ENCODE measurements at places on chromosomes 2 and 18.
A peak's percentile ranks its signal among the peaks of the same experiment; 100 is the strongest.

GRCh38 chr18:57267368-57267925 lies 84.9 kb upstream of the ST8SIA3 start:
- no peak for DNase-seq

DNA sequence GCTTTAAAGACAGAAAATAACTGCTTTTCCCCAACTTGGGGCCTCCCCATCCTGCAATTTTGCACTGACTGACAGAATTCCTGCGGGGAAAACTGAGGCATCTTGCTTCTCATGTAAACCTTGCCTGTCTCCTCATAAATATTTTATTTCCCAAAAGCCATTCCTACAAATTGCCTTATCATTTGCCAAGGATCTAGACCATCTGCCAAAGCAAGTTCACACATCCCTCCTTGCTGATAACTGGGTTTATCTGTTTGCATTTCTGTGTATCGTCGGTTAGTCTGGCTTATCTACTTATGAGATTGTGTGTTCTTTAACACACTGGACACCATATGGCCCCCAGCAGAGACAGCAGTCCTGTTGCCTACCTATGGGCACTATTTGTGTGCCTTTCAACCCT lies 3.0 kb upstream of the CNGA3 start:
- no peak for DNase-seq

- DNase-seq: no peak
Measured at GRCh38 chr2:187129306-187129705, 280.3 kb upstream of the ZSWIM2 start.

DNA sequence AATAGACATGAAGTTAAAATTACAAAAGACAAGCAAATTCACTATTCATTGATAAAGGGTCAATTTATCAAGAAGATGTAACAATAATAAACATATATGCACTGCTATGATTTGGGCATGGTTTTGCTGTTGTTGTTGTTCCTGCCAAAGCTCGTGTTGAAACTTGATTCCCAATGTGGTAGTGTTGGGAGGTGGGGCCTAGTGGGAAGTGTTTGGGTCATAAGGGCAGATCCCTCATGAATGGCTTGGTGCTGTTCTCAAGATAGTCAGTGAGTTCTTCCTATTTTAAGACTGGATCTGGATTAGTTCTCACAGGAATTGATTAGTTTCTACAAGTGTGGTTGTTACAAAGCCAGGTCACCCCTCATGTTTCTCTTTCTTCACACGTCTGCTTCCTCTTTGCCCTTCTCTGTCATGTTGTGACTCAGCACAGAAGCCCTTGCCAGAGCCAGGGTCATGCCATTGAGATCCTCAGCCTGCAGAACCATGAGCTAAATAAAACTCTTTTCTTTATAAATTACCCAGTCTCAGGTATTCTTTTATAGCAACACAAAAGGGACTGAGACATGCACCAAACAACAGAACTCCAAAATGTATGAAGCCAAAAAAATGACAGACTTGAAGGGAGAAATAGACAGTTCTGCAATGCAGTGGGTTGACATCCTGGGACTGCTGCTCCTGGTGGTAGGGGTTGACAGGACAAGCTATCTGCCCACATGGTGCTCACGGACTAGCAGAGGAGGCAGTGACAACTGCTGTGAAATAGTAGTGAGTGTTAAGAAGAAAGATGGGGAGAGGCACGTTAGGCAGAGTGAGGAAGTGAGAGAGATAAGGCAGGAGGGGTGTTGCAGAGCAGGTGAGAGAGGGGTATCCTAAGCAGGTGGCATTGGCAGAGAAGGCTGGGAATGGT lies 18.6 kb upstream of the SKA1 start:
- no peak for DNase-seq

GRCh38 chr2:173354582-173355131 lies at the start of gene CDCA7:
TSS of gene CDCA7 (plus strand) at chr2:173354872. CDS start at chr2:173354964, 92 bp downstream.
- peak; percentile 38 for DNase-seq

DNA sequence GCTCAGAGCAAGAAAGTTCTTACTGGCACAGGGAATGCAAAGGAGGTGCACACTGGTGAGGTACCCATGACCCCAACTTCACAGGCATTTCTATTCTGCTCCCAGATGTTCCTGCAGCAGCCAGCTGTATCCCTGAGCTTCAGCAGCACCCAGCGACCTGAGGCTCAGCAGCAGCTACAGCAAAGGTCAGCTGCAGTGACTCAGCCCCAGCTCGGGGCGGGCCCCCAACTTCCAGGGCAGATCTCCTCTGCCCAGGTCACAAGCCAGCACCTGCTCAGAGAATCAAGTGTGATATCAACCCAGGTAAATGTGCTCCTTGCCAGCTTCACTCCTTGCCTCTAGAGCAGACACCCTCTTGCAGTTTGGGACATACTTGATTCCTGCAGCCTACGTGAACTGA lies 14.1 kb upstream of the RPL31 start:
- no peak for DNase-seq

- peak; percentile 57 for DNase-seq
Measured at GRCh38 chr2:170235860-170236679, 58.1 kb downstream of the MYO3B start.

DNA sequence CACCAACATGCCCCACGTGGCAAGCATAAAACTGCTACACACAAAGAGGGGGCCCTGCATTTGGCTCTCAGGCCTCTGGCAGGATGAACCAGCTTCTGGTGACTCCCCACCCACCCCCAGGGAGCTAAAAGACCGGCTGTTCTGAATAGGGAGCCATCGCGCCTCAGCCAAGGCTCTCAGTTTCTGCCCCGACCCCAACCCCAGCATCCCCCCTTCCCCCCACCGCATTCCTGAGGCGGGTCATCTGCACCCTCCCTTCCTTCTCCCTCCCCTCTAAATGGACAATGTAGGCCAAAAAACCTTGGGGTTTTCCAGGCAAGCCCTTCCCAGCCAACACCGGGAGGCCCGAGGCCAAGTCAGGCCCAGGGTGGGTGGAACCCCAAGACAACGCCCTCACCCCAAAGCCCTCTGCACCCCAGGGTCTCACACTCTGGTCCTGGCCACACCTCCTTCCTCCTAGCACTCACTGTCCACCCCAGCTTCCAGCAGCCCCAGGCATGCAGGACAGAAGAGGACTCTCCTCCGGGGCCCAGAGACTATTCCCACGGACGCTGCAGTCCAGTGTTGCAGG lies 5.7 kb downstream of the CYP26B1 start:
- DNase-seq: no peak

DNA sequence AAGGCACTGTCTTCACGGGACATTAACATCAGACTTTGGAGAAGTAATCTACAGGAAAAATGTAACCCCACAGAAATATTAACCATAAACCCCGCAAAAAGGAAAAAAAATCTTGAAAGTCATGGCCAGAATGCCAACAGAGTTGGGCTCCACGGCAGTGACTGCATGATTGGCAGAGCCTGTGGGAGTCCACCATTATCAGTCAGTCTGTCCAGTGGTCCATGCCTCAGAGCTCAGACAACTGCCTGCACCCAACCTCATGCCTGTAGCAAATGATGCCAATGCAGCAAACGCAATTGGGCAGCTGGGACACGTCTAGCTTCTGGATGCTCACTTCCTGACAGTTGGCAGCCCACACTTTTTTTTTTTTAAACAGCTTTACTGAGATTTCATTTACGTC lies 5.1 kb upstream of the PPIG start:
- no peak for DNase-seq

DNA sequence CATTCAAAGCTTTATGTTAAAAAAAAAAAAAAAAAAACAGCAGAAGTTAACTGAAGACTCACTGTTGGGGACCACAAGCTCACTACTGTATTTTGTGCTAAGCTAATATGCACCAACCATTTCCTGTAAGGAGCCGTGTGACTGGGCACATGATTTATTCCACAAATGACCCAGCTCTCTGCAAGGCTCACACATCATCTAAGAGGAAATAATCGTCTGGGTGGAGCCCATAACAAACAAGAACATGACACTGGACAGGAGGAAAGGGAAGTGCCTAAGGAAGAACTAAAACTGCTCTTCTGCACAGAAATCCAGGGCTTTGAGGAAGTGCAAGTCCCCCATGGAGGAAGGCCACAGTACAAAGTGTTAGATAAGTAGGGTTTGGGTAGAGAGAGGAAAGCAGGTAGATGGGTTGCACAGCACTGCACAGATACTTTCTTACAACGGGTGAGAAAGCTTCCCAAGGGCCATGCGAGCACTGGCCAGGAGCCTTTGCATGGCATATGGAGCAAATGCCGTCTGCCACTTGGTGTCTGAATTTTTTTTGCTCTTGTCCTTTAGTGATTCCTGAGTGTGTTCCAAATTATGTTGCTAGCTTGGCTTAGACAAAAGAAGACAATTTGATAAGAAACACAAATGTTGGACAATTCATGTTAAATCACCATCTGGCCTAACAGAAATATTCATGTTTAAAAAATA lies 24.4 kb downstream of the NFE2L2 start:
- peak; percentile 67 for DNase-seq

DNA sequence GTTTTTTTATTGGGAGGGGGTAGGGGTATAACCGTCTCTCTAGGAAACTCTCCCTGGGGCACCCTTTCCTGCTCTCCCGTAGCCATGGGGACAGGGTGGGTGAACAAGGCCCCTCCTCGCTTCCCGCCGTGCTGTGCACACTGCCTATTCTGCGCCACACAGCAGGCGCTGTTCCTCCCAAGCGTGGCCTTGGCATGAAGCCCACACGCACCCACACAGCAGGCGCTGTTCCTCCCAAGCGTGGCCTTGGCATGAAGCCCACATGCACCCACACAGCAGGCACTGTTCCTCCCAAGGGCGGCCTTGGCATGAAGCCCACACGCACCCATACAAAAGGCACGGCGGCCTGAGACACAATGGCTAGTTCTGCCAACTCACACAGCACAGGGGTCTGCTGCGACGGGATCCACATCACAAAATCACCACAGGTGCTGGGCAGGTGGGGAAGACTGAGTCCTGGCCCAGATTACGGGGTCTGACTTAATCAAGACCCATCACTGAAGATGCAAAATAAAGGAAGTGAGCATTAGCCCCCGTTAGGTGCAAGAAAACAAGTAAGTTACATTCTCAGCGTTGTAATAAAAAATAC lies 46.6 kb upstream of the TPO start:
- no peak for DNase-seq

GRCh38 chr18:50301074-50301473 lies 13.6 kb upstream of the CXXC1 start:
- DNase-seq: no peak

GRCh38 chr18:69674966-69675365 lies 272.7 kb downstream of the CD226 start:
- no peak for DNase-seq

DNA sequence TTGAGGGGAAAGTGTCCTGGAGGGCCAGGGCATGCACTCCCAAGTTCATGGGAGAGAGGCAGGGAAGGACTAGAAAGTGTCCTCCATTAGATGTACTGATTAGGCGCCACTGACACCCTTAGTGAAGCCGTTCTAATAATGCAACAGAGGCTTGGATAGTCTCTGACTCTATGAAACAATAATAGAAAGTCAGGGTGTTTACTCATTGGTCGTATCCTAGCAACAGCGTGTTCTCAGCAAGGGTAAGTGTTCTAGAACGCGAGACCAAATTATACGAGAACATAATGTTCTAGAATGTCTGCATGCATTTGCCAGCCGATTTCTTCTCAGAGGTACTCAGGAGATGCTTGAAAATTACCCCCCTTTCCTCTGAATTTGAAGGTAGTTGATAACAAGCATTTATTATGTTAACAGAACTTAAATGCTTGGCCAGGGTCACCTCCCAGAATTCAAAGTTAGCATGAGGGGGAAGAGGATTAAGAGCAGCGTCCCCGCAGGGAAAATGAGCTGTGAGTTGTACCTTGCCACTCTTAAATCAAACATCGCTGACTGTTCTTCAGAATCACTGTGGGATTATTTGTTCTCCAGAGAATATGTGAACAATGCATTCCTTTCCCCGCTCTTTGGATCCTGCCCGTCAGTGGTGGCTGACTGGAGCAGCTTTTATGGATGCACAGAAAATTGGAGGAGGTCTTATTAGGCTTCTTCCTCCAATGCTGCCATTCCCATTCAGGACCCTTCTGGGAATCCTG lies 33.7 kb upstream of the PDIA6 start:
- DNase-seq: no peak

DNA sequence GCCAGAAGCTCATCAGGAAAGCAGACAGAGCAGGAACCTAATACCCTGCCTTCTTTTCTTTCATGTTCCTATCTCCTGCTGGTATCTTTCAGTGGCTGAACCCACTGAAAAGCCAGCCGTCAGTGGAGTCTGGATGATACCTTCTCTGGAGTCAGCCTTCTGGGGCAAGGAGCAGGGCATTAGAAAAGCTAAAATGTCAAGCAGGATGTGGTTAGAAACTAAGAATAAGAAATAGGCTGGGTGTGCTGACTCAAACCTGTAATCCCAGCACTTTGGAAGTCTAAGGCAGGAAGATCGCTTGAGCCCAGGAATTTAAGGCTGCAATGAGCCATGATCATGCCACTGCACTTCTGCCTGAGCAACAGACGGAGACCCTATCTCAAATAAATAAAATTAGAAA lies 642.0 kb upstream of the FSHR start:
- no peak for DNase-seq

GRCh38 chr18:49778826-49779465 lies 34.4 kb downstream of the ACAA2 start:
- DNase-seq: no peak

GRCh38 chr2:39153312-39153711 lies 32.5 kb upstream of the SOS1 start:
- DNase-seq: peak; percentile 71

GRCh38 chr2:81645745-81646301 lies 1341.3 kb upstream of the LRRTM1 start:
- no peak for DNase-seq

- DNase-seq: no peak
Measured at GRCh38 chr2:8743261-8743660, 61.4 kb downstream of the ID2 start.

DNA sequence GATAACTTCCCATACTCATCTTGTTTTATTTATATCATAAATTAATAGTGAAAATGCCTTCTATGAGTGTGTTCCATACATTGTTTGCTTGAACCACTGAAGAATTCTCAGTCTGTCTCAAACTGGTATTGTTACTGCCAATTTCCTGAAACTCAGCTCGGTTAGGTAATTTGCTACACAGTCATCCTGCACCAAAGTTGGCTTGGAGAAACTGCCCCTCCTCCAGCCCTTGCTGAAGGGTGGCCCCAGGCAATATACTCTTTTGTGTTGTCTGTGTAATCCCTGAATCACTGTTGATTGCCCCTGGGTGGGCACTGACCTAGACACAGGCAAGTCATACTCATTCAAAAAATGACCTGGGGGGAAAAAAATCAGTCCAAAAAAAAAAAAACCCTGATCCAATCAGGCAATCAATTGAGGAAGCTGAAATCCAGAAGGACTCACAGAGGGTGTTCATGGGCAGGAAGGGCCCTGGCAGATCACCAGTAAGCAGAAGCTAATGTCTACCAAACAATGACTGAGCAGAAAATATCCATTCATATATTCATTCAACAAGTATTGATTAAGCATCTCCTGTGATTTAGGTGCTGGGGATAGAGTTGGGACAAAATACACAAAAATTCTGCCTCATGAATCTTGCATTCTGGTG lies 3.8 kb upstream of the SESTD1 start:
- peak; percentile 79 for DNase-seq

- no peak for DNase-seq
Measured at GRCh38 chr18:46437061-46437460, 220.0 kb downstream of the LOXHD1 start.
